Posterior vena cava (tissue), 2 donors: ENCODE measurements at places on chromosomes 6 and 20. TPM values are rescaled to one million over a fixed set of nuclear protein-coding genes. Genes with fewer than 3 reads are reported as not detected.

DNA sequence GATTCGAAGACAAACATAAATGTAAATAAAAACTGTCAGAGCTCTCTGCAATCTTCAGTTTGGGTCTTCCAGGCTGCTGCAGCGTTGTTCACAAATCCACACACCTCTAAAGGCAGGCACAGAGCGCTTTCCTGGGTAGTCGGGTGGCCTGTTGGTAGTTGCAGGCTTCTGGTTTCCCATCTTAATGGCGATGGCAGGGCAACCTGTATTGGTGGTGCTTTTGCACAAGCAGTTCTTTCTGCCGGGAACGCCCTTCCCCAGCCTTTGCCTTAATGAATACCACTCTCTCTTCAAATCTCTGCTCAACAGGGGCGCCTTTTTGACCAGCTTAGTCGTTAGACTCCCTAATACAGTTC is 723 bp upstream of the IFT52 start:
- no peak for DNase-seq

DNA sequence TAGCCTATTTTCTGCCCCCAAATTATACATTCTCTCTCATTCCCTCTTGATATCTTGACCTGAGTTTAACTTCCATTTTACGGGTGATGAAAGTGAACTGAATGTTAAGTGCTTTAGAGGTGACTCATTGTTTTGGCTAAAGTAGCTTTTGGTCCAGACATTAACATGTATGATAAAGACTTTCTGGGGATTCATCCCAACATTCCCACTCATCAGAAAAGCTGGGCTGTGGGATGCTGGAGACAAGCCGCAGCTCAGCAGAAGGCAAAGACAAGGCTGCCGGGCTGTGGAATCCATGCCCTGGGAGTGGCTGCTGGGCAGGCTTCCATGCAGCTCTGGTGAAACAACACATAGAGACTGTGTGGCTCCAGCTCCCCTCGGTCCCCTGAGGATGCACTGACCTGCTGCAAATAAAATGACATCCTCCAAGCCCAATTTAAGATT is 89.9 kb upstream of the SYNDIG1 start:
- peak; percentile 94 for DNase-seq

Gene DUSP15
- 1.0 TPM for total RNA-seq

Gene SYCP2
- total RNA-seq, result 0.97 TPM

GRCh38 chr20:46204594-46205186 is 86.6 kb downstream of the CD40 start:
- no peak for DNase-seq

- no peak for DNase-seq
Measured at GRCh38 chr6:14856177-14856576, 389.7 kb upstream of the JARID2 start.

Gene C4A
- 27.5 TPM for total RNA-seq

Gene BHLHE23
- not detected for total RNA-seq

Gene CGA
- not detected for total RNA-seq

- no peak for DNase-seq
Measured at GRCh38 chr6:112413780-112414179, 66.7 kb downstream of the RFPL4B start.

DNA sequence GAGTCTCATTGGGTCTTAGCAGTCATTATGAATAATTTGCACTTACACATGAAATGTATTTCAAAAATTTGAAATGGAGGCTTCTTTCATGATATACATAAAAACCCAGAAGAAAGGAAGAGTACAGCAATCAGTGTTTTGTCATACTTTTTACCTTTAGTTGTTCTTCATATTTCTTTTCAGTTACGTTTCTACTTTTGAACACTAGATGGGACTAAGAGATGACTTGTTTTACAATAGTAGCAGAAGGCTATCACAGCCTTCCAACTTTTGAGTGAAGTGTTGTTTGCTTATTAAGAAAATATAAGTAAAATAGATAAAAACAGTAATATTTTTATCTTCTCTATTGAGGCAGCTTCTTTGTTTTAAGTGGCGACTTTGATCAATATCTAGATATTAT is 58.1 kb downstream of the L3MBTL3 start:
- DNase-seq, result no peak

Gene BCAS4
- 2.7 TPM for total RNA-seq

GRCh38 chr6:134519465-134519864 is 201.6 kb upstream of the SGK1 start:
- no peak for DNase-seq

- DNase-seq, result no peak
Measured at GRCh38 chr6:40282986-40283385, 304.2 kb downstream of the LRFN2 start.

GRCh38 chr6:15709651-15710269 is 46.9 kb upstream of the DTNBP1 start:
- no peak for DNase-seq

Gene LIN28B
- not detected for total RNA-seq

DNA sequence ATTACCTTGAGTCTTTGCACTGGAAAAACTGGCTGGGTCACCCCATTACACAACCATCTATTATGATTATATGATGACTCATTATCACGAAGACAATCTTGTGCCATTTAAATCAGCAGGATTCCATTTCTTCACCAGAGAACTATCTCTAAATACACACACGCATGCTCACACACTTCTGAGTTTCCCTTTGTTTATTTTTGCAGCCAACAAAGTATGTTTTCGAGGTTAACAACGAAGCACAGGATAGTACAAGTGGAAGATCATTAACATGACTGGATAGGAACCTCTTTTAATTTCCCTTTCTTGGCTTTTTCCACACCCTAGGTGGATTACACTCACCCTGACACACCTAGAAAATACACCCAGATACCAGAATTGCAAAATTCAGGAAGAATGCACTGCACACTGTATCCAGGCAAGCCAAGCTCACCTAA is 18.9 kb downstream of the PERP start:
- no peak for DNase-seq
